Stimulated activated CD4-positive, alpha-beta T cell treated with anti-CD3 and anti-CD28 coated beads, Interleukin-15, amount 100 ng/mL, for 48 hours (primary cell): ENCODE measurements at places on chromosomes 5 and 9.

DNA sequence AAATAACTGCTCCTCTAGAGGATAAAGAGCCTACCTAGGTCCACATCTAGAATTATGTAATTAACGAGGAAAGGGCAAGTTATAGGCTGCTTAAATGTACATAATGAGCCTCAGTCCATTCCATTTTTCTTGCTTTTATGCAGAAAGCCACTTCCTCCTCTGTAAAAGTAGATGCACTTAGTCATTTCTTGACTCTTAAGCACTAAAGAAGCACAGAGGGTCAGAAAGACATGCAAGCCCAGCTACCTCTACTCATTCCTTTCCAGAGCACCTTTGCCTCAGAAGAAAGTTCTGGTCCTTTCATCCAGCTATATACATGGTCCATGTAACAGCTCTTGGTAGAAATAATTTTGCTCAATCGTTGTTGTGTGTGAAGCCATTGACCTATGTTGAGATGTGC lies 308.0 kb upstream of the NREP start:
- DNase-seq: no peak

DNA sequence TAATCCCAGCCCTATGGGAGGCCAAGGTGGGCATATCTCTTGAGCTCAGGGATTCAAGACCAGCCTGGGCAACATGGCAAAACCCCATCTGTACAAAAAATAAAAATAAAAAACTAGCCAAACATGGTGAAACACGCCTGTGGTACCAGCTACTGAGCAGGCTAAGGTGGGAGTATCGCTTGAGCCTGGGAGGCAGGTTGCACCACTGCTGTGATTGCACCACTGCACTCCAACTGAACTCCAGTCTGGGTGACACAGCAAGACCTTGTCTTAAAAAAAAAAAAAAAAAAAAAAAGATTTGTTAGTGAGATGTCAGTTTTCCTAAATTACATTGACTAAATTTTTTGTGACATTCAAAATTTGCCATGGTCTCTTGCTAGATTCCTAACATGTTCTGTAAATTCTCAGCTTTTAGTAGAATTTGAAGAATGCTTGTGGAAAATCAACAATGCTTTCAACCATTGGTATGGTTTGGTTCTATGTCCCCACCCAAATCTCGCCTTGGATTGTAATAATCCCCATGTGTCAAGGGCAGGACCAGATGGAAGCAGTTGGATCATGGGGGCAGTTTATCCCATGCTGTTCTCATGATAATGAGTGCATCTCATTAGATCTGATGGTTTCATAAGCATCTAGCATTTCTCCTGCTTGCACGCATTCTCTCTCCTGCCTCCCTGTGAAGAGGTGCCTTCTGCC lies 236.1 kb downstream of the ARRDC3 start:
- no peak for DNase-seq

DNA sequence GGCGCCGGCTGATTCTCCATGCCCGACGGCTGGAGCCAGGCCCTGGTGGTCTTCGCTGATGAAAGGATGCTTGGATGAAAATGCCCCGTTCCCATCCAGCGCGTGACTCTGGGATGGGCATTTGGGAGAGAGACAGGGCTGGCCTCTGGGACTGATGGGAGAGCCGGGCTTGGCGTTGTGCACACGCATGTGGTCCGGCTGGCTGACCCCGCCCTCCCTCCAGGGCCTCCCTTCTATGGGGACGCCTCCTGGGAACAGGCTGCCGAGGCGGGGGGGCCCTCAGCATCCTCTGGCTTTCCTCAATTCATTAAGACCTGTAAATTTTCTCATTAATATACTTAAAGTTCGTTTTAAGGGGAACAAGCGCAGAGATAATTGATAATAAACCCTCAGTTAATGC lies 36.8 kb downstream of the UNC5A start:
- DNase-seq: no peak

- no peak for DNase-seq
These were observed 464.3 kb upstream of the PAPPA start for GRCh38 chr9:115689331-115689730.

DNA sequence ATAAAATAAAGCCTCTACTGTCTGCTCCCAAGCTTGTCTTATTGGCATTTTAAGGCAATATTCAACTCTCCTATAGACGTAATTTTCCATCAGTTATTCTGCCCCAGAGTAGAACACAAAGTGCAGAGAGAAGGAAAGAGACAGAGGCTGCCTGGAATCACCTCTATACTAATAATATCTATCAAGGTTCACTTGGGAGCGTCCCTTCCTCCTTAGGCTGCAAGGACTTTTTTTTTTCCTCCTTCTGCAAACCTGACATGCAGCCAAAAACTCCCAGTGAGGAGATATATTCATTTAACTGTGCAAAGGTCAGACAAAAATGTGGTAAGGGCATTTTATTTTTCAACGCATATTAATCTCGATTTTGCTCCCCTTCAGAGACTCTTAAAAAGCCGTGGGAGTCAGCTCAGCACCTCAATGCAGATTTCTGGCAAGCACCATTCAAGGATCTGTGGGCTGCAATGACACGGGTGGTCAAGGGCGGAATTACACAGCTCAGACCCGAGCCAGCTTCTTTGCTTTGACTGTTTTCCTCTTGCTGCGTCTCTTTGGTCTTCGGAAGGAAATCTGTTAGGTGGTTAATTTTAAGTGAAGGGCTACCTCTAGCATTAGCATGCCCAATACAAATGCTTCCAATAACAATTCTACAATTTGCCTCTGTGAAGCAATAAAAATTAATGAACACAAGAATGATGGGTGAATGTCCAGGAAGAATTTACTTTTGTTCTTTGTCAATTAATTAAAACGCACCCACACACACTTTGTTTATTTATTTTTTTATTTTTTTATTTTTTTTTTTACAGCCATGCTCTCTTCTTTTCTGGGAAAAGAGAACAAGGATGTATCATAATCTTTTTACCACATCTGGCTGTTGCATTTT lies 587.7 kb upstream of the GRAMD2B start:
- no peak for DNase-seq

DNA sequence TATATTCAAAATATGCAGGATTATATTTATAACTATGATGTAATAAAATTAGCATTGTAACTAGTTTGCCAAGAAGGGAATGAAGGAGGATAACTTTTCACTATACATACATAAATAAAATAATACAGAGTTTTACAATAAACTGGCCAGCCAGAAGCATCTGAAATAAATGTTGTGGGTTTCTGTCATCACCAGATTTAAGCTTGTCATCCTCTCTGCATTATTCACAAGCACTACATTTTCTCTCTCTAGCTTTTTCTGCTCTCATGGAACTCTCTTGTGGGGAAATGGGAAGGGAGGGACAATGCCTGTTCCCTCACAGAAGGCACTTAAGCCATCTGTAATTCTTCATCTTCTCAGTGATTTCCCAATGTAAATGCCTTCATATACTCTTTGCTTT lies 626.8 kb downstream of the SEMA5A start:
- DNase-seq: no peak

DNA sequence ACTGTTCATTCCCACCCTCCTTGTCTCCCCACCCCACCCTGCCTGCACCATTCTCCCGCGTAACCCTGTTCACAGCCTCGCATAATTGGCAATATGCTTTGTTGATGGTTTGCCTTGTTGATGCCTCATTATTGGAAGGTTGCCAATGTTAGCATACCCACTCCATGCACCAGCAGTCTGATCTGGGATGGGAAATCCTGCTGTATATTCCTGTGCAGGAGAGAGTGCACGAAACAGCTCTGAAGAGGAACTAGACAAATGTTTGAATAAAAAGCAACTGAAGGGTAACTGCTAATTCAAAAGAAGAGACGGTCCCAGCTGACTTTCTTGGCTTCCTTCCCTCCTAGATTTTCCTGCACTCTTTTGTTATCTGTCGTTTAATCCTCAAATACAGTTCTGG lies 271.7 kb upstream of the TLE4 start:
- no peak for DNase-seq

- DNase-seq: no peak
These were observed 239.3 kb upstream of the GRIN3A start for GRCh38 chr9:101977614-101978210.

DNA sequence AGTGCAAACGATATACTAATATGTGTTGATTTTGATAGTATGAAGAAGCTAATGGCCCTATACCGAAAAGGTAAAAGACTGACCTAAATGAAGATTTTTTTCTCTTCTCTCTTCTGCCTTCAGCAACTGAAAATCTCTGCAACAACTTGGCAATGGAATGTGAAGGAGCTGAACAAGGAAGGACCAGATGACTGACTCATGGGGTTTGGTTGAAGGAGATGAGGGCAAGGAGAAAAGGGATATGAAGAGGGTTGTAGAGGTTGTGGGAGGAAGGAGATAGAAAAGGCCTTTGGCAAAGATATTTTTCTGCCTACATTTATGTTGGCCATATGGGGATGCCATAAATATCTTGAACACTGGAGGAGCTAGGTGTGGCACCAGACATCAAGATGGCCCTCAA lies 129.7 kb upstream of the CHD1 start:
- no peak for DNase-seq
